T-cell (primary cell): ENCODE measurements at places on chromosomes 7 and 10.

GRCh38 chr7:107506674-107507339 is 37.0 kb downstream of the GPR22 start:
- no peak for DNase-seq

DNA sequence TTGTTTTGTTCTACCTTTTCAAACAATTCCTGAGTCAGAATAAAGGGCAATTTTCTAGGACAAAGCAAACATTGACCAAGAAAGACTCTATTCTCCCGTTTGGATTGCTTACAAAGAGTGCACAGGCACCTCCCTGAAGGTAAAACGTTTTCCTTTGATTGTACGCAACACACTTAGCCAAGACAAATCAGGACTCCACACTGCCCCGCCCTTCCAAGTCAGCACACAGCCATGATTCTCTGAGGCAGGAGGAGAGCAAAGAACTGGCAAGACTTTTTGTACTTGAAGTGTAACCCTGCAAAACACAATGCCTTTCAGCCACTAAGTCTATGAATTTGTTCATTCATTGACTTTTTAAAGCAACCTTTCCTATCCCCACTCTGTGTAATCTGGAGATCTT is 85.0 kb upstream of the FAM180A start:
- DNase-seq: no peak

- no peak for DNase-seq
Observed at GRCh38 chr7:41135511-41135910, 567.4 kb downstream of the INHBA start.

GRCh38 chr7:101905203-101905865 is 87.9 kb downstream of the CUX1 start:
- no peak for DNase-seq

GRCh38 chr10:117801691-117802090 is 245.1 kb downstream of the RAB11FIP2 start:
- DNase-seq: no peak

DNA sequence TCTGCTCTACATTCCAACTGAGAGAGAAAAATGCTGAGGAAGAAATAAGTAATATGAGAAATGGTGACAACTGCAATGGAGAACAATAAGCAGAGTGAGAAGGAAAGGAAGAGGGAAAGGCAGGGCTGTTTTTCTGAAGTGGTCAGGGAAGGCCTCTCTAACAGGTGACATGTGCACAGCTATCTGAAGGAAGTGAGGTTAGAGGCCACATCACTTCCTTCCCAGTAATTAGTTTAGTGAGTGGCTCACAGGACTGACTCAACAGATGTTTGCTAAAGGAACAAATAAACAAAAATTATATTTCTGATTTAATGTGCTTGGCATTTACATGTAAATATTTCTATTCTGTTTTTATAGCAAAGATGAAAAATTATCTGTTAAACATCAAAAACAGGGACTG is 77.9 kb downstream of the ARHGAP21 start:
- DNase-seq: no peak

GRCh38 chr10:122159141-122159970 is 111.7 kb upstream of the BTBD16 start:
- no peak for DNase-seq

- DNase-seq: no peak
Observed at GRCh38 chr7:22983257-22983855, 30.6 kb downstream of the HYCC1 start.

- no peak for DNase-seq
Observed at GRCh38 chr7:149229526-149229925, 9.9 kb upstream of the ZNF212 start.

DNA sequence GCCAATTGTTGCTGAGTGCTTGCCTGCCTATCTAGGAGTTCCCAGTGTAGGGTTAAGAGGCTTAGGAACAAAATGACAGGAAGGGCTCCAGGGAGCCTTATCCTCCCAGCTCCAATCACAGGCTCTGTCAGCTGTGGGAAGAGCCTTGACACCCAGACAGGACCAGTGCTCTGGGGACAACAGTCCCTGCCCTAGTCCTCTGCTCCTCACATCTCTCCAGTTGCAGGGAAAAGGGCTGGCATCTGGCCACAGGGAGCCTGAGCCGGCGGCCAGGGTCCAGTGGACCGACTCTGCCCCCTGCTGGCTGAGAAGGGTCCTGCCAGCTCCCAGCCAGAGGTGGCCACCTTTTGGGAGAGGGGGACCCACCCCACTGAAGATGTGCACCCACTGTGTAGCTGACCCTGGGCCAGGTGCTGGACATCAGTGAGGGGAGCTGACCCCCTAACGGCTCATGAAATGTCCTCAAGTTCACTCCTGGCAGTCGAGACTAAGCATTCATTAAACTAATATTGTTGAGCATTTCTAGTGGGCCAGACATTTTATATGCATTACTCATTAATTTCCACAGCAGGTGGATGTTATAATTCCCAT is 17.6 kb downstream of the DNAJB12 start:
- DNase-seq: peak; percentile 70

DNA sequence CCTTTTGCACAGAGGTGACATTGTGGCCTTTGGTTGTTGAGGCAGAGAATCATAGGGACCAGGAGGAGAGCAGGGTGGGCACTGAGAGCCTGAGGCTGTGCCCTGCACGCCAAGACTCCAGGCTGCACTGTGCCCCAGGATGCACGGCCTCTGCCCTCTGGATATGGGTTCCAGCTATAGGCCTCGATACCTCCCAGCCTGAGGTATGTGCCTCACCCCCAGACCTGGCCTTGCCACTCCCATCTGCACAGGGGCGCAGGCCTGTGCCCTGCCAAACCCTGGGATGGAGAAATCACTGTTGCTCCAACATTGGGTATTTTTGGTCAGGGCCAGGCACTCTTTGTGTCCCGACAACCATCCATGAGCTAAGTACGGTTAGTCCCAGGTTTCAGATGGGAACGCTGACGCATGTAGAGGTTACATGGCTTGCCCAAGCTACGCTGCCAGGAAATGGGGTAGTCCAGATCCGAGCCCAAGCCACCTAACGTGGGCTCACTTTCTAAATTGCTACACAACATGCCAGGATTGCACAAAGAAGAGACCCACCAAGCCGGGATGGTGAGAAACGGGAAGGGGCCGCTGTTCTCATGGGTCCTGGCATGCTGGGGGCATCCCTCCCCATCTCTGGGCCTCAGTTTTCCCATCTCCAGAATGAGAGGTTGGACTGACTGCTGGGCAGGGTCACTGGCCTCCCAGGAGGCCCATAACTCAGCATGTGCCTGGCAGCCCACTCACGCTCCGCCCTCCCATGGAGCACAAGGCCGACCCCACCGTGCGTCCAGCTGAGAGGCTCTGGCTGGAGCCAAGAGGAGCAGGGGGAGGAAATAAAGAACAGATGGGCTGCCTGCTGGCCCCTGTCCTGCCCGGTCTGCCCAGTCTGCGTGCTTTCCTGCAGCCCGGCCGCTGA is 44.2 kb downstream of the ZCCHC24 start:
- DNase-seq: no peak

DNA sequence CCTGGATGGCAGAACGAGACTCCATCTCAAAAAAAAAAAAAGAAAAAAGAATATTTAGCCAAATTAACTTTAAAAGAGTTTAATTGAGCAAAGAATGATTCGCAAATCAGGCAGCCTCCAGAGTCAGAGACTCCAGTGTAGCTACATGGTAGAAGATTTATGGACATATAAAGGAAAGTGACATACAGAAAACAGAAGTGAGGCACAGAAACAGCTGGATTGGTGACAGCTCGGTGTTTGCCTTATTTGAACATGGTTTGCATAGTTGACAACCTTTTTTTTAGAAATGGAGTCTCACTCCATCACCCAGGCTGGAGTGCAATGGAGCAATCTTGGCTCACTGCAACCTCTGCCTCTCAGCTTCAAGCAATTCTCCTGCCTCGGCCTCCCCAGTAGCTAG is 35.2 kb upstream of the TNS3 start:
- no peak for DNase-seq

GRCh38 chr7:129497156-129497555 is 5.2 kb upstream of the SMKR1 start:
- no peak for DNase-seq

- DNase-seq: no peak
Observed at GRCh38 chr10:47339759-47340607, 8.2 kb upstream of the RBP3 start.

GRCh38 chr10:101007099-101007711 is 7.6 kb downstream of the LZTS2 start:
- no peak for DNase-seq

DNA sequence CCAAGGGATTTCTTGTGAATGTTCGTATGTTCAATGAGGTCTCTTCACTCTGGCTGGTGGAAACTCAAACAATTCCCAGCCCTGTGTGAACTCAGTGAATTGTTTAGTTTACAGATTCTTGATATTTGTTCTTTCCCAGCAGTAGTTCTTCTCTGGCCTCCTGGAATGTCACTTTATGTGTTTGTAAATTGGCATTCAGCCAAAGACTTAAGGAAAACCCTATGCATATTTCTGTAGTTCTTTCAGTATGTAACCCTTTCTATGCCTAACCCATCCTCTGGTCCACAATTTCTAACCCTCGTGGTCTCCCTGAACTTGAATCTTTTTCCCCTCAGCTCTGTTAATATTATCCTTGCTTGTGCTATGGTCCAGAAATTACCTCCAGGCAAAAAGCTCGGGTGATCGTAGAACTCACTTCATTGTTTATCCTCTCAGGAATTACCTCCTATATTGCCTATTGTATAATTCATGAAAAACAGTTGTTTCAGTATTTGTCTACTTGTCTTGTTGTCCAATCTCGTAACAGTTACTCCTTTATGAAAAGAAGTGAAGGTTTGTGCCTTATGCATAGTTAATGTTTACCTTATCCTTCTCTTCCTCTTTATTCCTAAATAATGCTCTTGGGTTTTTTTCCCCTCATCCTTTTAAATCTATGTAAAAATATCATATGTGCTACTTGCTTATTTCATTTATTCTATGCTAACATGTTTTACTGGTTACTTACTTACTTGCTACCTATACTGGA is 23.7 kb upstream of the AGR3 start:
- no peak for DNase-seq

DNA sequence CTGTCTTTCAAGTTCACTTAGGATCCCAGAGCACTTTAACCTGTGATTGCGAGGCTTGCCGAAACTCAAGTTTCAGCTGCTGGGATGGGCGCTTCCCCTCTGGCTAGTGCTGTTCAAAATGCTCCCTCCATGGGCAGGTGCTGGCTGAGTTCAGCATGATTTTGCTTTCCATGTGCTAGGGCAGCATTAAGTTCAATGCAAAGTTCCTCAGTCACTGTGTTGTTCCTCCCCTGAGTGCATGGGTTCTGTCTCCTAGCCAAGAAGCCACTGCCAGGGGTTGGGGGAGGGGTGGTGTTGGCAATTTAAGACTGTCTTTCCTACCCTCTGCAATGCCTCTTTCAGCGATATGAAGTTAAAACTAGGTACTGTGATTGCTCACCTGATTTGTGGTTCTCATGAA is 56.5 kb upstream of the HELLS start:
- no peak for DNase-seq

DNA sequence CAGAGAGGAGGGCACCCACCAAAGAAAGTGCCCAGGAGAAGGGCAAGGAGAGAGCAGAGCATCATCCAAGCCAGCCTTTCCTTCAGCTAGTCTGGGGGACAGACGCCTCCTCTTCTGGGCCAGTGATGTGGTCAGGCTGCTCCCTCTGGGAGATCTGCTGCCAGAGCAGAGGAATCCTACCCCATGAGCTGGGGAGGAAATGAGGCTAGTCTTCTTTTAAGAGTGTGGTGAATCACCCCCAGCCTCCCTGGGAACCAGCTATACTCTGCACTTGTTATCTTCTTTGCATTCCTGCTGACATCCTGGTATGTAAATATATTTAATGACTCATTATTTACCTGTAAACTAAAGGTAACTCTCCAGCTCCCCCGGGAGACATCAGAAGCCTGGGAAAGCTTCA is 41.6 kb upstream of the EPHB6 start:
- no peak for DNase-seq

DNA sequence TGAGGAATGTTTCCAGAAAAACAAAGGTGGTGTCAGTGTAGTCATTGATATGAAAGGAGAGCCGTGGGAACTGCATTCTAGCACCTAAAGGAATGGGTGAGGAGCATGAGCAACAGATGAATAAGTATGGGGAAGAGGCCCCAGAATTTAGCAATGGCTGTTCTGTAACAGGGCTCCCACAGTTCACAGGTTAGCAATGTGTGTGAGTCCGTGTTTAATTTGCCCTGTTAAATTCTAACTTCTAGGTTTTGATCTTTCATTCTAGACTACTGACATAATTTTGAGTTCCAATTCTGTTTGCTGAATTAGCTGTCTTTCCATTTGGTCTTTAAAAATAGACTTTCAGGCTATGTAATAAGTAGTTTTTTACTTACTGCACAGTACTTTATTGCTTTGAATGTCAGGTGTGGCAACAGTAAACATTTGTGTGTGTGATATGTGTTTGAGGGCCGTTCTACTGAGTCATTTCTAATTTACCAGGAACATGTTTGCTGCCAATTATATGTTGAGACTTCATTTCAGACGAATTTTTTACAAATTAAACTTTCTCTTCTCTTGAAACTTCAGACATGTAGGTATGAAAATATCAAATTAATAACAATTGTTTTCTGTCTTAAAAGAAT is 8.8 kb downstream of the STK17A start:
- DNase-seq: no peak

DNA sequence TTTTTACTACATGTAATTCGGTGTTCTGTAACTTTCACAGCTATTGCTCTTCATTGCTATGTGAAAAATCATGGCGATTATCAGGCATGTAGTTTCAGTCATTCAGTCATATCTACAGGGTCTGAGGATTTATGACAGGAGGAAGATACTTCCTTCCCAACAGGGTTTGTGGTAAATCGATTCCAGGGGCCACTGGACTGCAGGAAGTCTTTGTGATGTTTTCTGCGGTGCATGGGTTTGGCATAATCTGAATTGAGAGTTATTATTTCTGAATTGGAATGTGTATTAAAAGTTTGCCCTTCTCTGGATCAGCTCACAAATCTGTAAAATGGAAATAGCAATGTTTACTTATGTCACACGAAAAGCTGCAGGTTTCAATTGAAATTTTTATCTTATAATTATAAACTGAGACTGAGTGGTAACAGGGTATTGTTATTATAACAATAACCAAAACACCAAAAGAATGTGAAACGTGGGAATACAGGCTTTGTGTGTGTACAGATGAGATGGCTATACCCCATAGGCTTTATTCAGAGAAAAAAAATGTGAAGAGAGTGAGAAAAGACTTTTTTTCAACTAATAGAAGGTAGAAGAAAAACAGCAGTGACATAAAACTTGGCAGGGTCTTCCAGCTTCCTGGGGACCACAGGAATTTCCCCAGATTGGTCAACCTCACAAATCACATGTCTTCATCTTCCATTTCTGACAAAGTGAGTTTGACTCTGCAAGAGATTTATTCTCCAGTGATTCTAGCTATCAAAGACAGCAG is 307.7 kb upstream of the NFE2L3 start:
- no peak for DNase-seq

DNA sequence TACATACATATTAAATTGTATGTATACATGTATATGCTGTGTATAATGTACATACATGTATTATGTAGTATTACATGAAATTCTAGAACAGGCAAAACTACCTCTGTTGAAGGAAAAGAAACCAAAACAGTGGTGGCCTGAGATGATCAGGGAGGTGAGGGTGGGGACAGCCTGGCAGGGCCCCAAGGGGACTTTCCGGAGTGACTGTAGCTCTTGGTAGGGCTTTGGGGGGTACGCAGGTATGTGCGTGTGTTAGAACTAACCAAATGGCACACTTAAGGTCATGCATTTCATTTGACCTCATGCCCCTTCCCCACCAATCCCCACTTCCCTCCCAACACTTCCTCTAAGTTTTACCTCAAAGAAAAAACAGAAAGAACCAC is 31.3 kb downstream of the CTBP2 start:
- no peak for DNase-seq

- DNase-seq: no peak
Observed at GRCh38 chr7:51229620-51230323, 86.8 kb downstream of the COBL start.

GRCh38 chr7:7554021-7554432 is 12.7 kb upstream of the MIOS start:
- no peak for DNase-seq

GRCh38 chr7:95101422-95101821 is 194.0 kb downstream of the PPP1R9A start:
- DNase-seq: no peak
